Posterior cingulate gyrus (tissue), 11 donors: ENCODE measurements at places on chromosomes 3 and 15.
A peak's percentile ranks its signal among the peaks of the same experiment; 100 is the strongest.

DNA sequence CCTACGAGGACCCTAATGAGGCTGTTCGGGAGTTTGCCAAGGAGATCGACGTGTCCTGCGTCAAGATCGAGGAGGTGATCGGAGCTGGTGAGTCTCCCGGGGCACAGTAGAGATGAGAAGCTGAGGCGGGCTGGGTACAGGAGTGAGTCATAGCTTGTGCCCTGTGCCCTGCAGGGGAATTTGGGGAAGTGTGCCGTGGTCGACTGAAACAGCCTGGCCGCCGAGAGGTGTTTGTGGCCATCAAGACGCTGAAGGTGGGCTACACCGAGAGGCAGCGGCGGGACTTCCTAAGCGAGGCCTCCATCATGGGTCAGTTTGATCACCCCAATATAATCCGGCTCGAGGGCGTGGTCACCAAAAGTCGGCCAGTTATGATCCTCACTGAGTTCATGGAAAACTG, 17.9 kb downstream of the EPHB3 start:
- no peak for DNase-seq

- peak; percentile 8 for DNase-seq
Observed at GRCh38 chr3:178551916-178552321, 15.7 kb downstream of the KCNMB2 start.

- DNase-seq, result peak; percentile 88
Observed at GRCh38 chr3:184359610-184360009, 1.8 kb downstream of the CLCN2 start.

GRCh38 chr3:54836871-54837270, 91.0 kb downstream of the LRTM1 start:
- no peak for DNase-seq

DNA sequence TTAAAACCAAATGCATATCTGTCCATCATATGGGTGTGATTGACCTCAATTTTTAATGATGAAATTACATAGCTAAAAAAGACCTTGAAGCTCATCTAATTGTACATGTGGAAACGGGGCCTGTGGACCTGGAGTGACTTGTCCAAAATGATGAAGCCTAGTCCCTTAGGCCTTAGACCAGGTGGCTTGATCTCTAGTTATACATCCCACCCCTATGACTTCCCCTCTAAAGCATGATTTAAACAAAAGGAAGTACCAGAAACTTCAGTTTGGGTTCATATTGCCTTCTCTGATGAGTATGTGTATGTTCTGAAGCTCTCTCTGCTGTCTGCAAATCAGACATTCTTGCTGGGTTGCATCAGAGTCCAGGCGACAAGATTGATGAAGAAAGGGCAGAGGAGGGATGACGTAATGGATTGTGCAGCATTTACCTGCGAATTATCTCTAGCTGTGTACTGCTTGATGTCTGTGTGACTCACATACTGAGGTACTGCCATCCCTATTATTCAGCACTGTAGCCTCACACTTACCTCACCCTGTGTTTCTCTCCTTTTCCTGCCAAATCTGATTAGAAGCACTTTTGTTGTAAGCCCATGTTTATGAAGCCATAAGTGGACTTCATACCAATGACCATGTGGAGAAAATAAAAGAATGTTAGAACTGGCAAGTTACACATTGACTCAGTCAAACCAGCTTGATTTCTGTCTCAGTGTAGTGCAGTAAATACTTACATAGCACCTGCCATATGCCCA, 111.5 kb downstream of the FILIP1L start:
- no peak for DNase-seq

DNA sequence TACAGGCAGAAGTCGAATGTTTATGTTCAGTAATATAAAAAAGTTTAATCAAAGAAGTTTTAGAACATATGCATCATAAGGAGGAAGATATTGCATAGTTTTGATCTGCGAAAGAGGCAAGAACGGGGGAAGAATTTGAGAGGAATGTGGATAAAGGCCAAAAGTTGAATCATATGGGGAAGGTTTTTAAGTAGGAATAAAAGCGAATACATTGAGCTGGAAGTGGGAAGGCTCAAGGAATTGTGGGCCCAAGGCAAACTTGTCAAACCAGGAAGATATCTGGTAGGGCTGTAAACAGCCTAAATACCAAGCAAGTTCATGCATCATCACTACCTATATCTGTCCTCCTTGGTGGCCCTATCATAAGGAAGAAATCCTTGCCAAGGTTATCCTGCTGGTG, 186.9 kb downstream of the MAGI1 start:
- DNase-seq, result no peak

DNA sequence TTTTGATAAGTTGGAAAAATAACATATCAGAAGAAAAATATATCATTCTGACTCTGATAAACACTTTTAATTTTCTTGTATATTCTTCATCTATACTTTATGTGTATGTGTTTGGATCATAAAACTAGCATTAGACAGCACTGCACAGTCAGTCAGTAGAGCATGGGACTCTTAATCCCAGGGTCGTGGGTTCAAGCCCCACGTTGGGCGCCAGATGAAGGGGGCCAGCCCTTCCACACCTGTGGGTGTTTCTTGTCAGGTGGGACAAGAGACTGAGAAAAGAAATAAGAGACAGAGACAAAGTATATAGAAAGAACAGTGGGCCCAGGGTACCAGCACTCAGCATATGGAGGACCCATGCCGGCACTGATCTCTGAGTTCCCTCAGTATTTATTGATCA, 546.0 kb upstream of the NR2F2 start:
- no peak for DNase-seq

- no peak for DNase-seq
Observed at GRCh38 chr3:16382845-16383244, 117.8 kb downstream of the OXNAD1 start.

DNA sequence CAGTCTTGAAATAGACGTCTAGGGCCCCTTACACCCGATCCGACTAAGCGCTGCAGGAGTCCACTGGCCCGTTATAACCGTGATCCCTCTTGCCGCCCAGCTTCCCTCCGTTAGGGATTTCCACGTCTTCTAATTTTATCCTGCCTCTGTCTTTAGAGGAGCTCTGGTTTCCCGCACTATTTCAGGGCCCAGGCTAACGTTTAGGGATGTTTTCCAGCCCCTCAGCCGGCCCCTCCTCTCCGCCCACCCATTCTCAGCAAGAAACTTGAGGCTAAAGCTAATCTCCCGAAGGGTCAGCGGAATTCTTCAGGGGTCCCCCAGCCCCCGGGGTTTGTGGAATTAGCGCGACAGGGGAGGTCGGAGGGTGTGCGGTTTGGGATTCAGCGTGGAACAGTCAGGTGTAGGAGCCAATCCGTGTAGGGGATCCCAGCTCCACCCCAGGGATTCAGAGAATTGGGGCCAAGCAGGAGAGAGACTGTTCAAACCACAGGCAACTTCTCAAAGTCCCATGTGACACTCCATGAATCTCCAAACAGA, 1.6 kb downstream of the PTX3 start:
- no peak for DNase-seq

- DNase-seq, result peak; percentile 76
Observed at GRCh38 chr3:46629551-46630517, 17.5 kb downstream of the FAM240A start.

DNA sequence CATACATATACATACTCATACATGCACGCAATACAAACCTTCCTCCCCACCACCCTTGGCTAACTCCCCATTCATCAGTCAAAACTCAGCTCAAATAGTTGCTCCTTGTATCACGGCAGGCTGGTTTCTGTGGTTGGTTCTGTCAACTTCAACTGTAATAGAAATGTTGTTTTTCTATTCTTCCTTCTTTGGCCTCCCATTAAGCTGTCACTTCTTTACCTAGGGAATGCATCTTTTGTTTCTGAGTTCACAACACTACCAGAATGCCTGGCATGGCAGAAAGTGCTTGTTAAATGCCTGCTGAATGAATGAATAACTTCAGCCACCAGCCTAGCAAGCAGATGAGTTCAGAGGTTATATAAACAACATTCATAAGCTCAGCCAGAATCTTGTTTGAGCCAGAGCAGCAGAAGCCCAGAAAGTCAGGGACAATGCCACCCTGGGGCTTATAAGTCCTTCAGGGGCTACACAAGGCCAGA, 63.1 kb downstream of the B3GALNT1 start:
- DNase-seq, result no peak

- peak; percentile 86 for DNase-seq
Observed at GRCh38 chr3:127549826-127550467, 40.6 kb downstream of the TPRA1 start.

- DNase-seq, result no peak
Observed at GRCh38 chr15:73540161-73540560, 93.0 kb downstream of the NPTN start.

- no peak for DNase-seq
Observed at GRCh38 chr15:31081588-31082250, 19.8 kb downstream of the TRPM1 start.

GRCh38 chr3:65398953-65399352, 639.8 kb downstream of the MAGI1 start:
- no peak for DNase-seq

- no peak for DNase-seq
Observed at GRCh38 chr3:89808680-89809197, 701.3 kb downstream of the EPHA3 start.

- DNase-seq, result no peak
Observed at GRCh38 chr15:51203797-51204196, 109.1 kb upstream of the TNFAIP8L3 start.

DNA sequence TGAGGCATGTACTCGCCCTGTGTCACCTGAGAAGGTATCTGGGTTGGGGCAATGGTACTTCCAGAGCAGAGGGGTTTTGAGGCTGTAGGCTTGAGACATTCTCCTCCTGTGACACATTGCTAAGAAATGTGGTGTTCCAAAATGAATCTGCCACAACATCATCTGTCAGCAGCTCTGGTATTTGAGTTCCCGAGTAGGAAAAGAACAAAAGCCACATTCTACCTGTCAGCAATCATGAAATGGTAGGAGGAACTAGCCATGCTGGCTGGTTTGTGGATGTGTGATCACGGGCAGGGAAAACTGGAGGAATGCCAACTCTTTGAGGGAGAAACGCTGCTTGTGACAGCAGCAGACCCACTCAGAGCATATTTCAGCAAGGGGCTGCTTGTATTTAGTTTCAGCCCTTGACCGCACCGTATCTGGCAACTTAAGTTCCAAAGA, 579.4 kb upstream of the TBL1XR1 start:
- DNase-seq, result no peak

- DNase-seq, result no peak
Observed at GRCh38 chr3:31067004-31067403, 172.5 kb upstream of the GADL1 start.

GRCh38 chr3:98018301-98018700, 16.8 kb downstream of the GABRR3 start:
- DNase-seq, result no peak

DNA sequence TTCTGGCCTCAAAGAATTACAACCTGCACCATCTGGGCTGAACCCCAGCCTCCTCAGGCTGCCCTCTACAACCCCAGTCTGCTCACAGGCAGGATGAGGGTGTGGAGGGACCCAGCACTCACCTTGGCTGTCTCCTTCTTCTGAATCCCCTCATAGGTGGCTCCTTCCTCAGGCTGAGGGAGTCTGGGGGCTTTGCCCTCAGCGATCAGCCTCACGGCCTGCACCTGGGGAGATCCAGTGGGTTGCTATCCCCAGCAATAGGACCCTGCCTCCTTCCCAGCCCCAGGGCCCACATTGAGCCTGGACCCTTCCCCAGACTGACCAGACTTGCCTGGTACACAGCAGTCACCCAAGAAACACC, 25.1 kb downstream of the ALDH1L1 start:
- no peak for DNase-seq

DNA sequence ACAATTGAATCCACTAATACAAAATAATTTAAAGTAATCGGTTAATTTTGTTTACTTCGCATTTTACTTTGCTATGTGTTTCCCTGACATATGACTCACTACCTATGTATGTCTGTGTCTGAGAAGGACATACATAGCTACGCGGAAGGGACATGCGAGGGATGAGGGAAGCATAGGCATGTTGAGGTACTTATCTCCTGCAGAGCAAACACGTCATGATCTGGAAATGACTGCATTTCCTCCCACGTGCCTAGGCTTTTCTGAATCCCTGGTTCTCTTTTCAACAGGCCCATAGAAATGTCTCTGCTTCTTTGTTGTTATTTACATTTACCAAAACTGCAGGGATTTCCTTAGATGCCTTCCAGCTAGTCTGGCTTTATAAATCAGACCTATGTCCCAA, 27.5 kb downstream of the ALCAM start:
- DNase-seq, result no peak

- no peak for DNase-seq
Observed at GRCh38 chr3:9276761-9277370, 27.4 kb upstream of the SRGAP3 start.

- no peak for DNase-seq
Observed at GRCh38 chr15:26372706-26373105, 400.2 kb downstream of the GABRB3 start.

GRCh38 chr3:46544771-46545503, 21.2 kb downstream of the LRRC2 start:
- no peak for DNase-seq

DNA sequence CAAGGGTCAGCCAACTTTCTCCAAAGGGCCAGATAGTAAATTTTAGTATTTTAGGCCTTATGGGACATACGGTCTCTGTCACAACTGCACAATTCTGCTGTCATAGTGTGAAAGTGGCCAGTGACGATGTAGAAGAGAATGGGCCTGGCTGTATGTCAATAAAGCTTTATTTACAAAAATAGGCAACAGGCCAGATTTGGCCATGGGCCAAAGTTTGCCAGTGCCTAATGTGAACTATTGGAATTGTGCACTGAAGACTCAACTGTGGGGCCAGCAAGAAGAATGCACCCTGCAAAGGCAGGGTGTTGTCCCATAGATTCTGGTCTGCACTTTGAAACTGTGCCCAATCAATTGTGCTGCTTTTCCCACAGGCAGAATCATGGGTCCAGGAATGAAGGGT, 69.4 kb upstream of the PRR23E start:
- no peak for DNase-seq

DNA sequence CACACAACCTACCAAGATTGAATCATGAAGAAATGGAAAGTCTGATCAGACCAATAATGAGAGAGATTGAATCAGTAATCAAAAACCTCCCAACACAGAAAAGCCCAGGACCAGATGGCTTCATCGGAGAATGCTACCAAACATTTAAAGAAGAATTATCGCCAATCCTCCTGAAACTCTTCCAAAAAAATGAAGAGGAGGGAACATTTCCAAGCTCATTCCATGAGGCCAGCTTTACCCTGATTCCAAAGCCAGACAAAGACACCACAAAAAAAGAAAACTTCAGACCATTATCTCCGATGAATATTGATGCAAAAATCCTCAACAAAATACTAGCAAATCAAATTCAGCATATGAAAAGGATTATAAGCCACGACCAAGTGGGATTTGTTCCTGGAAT, 94.1 kb downstream of the SENP2 start:
- no peak for DNase-seq
